ENCODE measurements at places on chromosomes 3 and 15.

DNA sequence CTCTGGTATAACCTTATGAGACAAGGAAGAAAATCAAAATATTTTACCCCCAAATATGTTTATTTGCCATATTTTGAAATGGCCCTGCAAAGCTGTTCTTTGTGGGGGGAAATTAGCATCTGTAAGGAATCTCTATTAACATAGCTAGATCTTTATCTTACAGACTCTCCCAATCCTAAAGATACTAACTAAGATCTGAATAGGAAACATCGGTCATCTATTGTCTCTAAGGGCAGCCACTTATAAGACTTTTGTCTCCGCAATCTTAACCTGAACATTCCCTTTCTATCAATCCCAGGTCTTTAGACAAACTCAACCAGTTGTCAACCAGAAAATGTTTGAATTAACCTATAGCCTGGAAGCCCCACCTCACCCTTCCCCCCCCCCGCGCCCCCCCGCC is 21.2 kb downstream of the UMPS start:
- no peak for DNase-seq

GRCh38 chr3:55147856-55148720 is 220.2 kb upstream of the LRTM1 start:
- DNase-seq: no peak

DNA sequence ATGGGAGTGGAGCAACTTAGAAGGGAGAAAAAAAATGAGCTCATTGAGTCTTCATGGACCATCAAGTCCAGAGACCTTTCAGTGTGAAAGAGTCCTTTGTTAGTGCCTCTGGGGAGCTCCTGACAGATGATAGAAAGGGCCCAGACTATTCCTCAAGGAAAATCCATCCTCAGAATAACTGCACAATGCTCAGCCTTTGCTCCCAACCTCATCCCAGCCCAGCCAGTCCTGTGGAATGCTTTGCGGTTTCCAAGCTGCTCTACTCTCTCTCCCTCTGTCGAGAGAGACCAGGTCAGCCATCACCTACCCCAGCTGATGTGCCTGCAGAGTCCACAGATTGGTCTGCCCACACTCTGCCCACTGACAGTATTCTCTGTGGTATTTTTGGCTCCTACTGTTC is 406.2 kb downstream of the MFSD1 start:
- DNase-seq: no peak

- DNase-seq: no peak
Measured at GRCh38 chr15:94596707-94597106, 365.3 kb downstream of the MCTP2 start.

GRCh38 chr3:61594964-61595285 is 33.6 kb downstream of the PTPRG start:
- no peak for DNase-seq

- no peak for DNase-seq
Measured at GRCh38 chr3:63921741-63922482, 9.7 kb upstream of the SCAANT1 start.

DNA sequence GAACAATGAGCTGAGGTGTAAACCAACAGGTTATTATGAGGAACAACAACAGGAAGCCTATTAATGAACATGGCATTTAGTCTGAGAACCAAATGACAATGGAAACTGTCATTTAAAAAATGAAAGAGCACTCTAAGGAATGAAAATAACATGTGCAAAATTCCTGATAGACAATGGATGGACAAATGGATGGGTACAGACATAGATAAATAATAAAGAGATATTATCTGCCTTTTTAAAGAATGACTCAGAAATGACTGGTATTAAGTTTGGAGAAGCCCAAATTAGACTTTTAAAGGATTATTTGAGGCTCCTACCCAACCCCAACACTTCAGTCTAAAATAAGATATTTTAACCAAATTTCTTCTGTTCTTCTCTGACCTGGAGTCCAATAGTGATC is 650.5 kb upstream of the ZNF385D start:
- no peak for DNase-seq

DNA sequence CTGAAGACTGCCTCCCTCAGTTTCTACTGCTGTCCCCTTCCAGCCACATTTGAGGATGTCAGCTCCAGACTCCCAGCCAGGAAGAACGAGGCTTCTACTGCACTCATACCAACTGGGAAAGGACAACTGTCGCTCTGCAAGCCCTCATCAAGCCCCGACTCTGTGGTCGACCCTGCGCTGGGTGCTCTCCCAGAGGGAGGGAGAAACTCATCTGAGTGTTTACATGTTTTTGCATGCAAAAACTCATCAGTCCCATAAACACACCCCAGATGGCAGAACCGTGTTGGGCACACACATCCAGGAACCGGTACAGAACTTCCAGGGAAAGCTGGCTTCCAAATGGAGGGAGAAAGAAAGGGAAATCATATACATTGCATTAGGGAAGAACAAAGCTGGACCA is 43.5 kb downstream of the ADAMTS17 start:
- DNase-seq: no peak

GRCh38 chr15:78415284-78415683 is 22.7 kb upstream of the IREB2 start:
- no peak for DNase-seq

Data from dorsolateral prefrontal cortex (tissue), 122 donors.